ENCODE measurements at places on chromosomes 16 and 17.
A peak's percentile ranks its signal among the peaks of the same experiment; 100 is the strongest.

- no peak for DNase-seq
Measured at GRCh38 chr16:4273858-4274311, 1.1 kb upstream of the TFAP4 start.

DNA sequence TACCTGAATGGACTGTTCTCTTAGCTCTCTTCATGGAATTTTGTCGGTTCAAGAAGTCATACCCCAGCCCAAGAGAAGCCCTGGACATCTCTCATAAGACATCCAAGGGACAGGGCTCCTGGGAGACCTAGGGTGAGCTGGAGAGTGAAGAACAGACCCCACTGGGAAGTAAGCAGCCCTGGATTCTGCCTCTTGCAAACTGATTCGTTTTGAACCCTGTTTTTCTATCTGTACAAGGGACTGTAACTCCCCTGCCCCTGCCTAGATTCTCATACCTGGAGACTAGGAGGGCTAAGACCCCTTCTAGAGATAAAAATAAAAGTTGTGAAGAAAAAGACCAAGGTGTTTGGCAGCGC, 449 bp downstream of the CCL3L1 start:
- no peak for DNase-seq

GRCh38 chr17:34755371-34755770, 176.0 kb downstream of the TMEM132E start:
- DNase-seq, result no peak

DNA sequence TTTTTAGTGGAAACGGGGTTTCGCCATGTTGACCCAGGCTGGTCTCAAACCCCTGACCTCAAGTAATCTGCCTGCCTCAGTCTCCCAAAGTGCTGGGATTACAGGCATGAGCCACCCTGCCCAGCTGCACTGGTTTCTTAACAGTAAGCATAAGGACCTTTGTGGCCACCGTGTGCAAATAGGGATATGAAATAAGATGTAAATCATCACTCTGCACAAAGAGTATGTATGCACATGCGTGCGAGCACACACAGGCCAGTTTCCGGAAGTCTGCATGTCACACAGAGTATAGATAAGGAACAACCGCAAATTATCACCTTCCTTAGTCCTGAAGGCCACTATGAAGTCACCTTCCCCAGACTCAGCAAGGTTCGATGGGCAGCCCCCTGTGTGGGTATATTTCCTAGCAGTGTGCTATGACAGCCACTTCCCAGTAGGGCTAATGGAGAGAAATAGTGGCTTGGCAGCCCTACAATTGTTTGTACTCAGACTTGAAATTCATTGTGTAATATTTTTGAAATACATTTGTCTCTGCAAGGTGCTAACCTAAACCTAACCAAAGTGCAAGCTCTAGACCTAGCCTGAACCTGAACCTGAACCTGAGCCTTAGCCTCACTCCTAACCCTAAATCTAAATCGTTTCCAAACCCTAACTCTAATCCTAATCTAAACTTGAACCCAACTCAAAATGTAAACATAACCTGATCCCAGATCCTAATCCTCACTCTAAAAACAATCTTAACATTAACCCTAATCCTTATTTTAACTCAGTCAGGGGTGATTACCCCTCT, 48.4 kb upstream of the SKAP1 start:
- DNase-seq, result no peak

- no peak for DNase-seq
Measured at GRCh38 chr17:27956601-27957445, 63.7 kb upstream of the LYRM9 start.

DNA sequence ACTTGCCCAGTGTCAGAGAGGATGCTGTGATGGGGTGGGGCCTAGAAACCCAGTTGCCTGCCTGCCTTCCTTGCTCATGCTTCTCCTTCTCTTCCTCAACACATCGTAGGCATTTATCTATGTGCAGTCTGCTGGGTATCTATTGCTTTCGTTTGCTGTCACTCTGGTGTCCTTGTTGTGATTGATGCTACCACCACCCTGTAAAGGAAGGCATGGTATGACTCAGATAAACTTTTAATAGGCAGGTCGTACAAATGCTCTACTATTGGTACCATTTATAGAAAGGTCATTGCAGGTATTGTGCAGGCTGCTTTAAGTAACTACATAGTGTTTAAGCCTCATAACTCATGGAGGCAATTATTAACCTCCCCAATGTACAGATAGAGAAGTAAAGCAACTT, 368.9 kb downstream of the UTP18 start:
- no peak for DNase-seq

- peak; percentile 48 for DNase-seq
Measured at GRCh38 chr16:50697881-50698767, 4.7 kb downstream of the NOD2 start.

DNA sequence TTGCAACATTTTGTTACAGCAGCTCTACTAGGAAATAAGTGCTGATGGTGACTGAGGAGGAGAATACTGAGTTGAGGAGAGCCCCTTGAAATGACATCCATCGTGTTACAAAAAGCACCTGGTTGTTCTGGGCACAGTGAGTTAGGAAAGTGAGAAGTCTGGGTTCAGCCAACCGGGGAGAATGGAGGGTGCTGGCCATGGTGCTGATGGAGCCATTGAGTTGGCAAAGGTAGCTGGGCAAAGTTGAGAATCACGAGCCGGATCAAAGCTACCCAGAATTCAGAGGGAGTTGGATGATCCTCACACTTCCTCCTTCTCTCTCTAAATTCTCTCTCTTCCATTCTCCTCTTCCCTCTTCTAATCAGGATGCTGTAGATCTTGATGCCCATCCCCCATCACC, 35.0 kb upstream of the ASIC2 start:
- DNase-seq, result no peak

GRCh38 chr17:30290077-30290476, 1.7 kb downstream of the BLMH start:
- no peak for DNase-seq

- DNase-seq, result no peak
Measured at GRCh38 chr16:78976212-78976611, 624.3 kb downstream of the MAF start.

- no peak for DNase-seq
Measured at GRCh38 chr17:28247671-28248555, 71.1 kb upstream of the TMEM97 start.

DNA sequence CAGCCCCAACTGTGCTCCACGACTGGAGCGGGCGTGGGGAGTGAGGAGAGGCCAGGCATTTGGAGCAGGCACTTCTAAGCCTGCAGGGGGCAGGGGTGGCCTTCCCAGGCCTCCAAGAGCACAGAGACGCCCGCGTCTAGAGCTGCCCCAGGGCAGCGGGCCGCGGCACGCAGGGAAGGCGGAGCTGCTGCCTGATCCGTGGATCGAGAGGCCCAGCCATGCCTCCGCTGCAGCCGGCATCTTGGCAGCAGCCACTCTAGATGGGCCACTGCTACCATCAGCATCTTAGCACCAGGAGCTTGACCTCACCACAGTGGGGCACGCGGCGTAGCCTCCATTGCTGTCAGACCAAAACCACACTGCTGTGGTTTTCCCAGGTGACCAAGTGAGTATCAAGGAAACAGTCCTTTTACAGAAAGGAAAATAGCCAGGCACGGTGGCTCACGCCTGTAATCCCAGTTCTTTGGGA, 20.4 kb upstream of the WDR45B start:
- DNase-seq, result no peak

- DNase-seq, result no peak
Measured at GRCh38 chr17:63444457-63444856, 1.6 kb downstream of the CYB561 start.

DNA sequence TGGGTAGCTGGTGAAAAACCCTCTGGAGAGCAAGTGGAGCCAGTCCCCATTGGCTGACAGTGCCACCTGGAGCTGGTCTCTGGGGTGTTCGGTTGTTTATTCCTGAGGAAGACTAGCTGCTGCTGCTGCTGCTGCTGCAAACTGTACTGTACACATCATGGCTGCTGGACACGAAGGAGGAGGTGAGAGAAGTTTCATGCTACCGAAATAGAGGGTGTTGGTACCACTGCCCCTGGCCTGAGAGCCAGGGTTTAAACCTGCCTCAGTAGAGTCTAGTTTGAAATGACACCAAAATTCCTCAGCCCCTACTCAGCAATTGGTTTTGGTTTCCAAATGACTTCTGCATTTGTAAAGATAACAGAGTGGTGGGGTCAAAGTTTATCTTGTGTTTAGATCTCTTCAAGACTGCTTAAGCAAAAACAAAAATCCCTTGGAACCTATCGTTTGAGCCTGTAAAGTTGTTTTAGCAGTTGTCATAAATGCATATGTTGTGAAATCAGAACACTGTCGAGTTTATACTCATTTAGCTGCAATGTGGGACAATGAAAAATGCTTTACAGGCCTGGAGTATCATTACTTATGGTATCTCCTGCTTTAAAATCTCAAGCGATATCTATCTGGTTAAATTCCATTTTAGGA, 40.8 kb downstream of the CYB5B start:
- no peak for DNase-seq

- DNase-seq, result no peak
Measured at GRCh38 chr16:86248310-86248905, 261.9 kb upstream of the FOXF1 start.

DNA sequence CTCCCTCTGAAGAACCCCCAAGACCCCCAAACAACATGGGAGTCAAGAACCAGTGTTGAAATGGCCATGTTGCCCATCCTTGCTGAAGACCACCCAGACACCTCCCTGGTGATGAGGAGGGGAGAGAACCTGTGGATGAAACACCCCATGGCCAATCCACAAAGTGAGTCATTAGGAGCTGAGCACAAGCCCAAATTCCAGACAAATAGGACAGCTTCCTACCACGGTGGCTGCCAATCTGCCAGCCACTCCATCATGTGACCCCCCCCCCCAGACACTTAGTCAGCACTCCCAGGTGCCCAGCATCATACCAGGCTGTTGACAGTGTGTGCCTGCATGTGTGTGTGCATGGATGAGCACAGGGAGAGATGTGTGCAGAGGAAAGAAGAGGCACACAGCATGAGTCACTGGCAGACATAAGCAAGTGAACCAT, 26.4 kb upstream of the RPL38 start:
- DNase-seq, result no peak

- no peak for DNase-seq
Measured at GRCh38 chr17:17837380-17837821, 615 bp upstream of the SREBF1 start.

DNA sequence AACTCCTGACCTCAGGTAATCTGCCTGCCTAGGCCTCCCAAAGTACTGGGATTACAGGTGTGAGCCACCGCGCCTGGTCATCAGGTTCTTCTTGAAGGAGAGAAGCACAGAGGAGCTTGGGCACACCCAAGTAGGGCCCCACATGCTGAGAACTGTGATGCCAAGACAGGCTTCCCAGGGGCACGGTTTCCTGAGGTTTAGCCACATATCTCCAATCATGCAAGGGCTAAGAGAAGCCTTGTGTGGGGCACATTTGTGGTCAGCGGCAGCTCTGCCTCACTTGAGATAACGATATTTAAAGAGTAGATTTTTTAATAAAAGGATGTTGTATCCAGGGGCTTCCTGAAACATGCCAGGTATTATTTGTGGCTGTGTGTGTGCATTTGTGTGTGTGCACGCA, 46.9 kb downstream of the CUEDC1 start:
- DNase-seq, result no peak

GRCh38 chr16:83992624-83993023, 24.6 kb downstream of the NECAB2 start:
- DNase-seq, result no peak

- DNase-seq, result no peak
Measured at GRCh38 chr17:81109957-81110356, 55.4 kb upstream of the PVALEF start.

GRCh38 chr17:41167561-41167960, 460 bp downstream of the KRTAP4-3 start:
- DNase-seq, result no peak

DNA sequence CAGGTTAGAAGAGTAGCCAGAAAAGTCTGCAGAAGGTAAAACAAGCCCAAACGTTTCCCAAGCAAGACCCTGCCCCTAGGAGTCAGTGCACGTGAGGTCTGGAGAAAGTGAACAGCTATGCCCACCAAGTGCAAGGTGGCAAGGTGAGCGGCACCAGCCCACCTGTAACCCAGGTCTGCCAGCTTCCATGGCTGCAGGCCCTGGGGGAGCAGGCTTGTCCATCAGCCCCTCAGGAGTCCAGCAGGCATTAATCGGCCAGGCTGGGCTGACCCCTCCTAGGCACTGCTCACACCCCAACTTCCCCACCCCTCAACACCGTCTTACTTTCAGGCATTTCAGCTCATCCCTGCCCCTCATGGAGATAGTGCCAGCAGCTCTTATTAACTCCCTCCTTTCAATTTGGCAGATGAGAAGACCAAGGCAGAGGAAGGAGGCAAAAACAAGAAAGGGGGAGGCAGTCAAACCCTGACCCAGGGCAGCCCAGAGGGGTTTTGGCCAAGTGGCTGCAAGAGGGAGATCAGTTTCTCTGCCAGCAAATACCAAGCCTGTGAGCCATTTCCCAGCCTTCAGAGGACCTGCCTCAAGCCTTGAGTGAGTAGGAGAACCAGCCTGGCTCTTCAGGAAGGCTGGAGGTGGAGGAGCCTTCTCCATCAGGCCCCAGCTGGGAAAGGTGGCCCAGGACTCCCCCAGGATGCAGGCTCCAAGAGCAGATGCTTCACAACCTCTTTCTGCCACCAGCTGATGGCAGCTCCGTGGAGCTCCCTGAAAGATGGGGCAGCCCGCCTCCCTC, 14.7 kb downstream of the BEAN1 start:
- DNase-seq, result no peak

- no peak for DNase-seq
Measured at GRCh38 chr16:20191566-20191965, 117.9 kb upstream of the GPR139 start.

- DNase-seq, result no peak
Measured at GRCh38 chr17:63821804-63822203, 5.4 kb upstream of the PSMC5 start.

Data from memory B cell (primary cell).